CD8-positive, alpha-beta memory T cell (primary cell): ENCODE measurements at places on chromosomes 3 and 15. TPM values are rescaled to one million over a fixed set of nuclear protein-coding genes. Genes with fewer than 3 reads are reported as not detected.

- H3K27me3 ChIP-seq = no peaks in the 10 kb centered on the region
- H3K27ac ChIP-seq = no peak overlapping the region
- no peaks in the 10 kb centered on the region for H3K36me3 ChIP-seq
- DNase-seq = no peak
- H3K4me3 ChIP-seq = no peak overlapping the region
- H3K4me1 ChIP-seq = no peaks in the 10 kb centered on the region
Measured at GRCh38 chr15:101492766-101493692, 3.5 kb upstream of the PCSK6 start.

- no peak overlapping the region for H3K4me3 ChIP-seq
- no peaks in the 10 kb centered on the region for H3K4me1 ChIP-seq
- DNase-seq = no peak
Measured at GRCh38 chr3:70431911-70432310, 119.5 kb upstream of the MDFIC2 start.

DNA sequence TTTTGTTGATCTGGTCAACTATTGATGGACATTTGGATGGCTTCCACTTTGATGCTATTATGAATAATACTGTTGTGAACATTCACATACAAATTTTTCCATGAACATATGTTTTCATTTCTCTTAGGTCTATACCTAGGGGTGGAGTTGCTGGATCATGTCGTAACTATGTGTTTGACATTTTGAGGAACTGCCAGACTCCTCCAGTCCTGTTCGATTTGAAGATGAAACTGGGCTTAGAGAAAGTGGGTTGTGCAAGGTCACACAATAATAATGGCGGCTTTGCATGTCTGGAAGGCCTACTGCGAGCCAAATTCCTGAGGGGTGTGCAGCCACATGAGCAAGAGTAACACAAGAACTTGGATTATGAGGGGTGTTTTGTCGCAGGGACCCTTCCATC lies 2.6 kb downstream of the TSEN2 start:
- no peak overlapping the region for H3K4me3 ChIP-seq
- H3K27ac ChIP-seq = no peak overlapping the region
- peaks cover 1% of the 10 kb centered on the region for H3K36me3 ChIP-seq
- H3K4me1 ChIP-seq = peaks cover 19% of the 10 kb centered on the region

GRCh38 chr3:152385761-152386160 lies 117.0 kb downstream of the MBNL1 start:
- peaks cover 4% of the 10 kb centered on the region for H3K36me3 ChIP-seq
- no peak overlapping the region for H3K4me3 ChIP-seq
- DNase-seq = no peak

DNA sequence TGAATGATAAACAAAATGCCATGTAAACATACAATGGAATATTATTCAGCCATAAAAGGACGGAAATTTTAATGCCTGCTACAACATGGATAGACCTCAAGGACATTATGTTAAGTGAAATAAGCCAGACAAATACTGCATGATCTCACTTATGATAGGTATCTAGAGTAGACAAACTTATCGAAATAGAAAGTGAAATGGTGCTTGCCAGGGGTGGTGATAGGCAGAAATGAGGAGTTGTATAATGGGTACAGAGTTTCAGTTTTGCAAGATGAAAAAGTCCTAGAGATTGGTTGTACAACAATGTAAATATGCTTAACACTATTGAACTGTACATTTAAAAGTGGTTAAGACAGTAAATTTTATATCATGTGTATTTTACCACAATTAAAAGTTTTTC lies 287.8 kb downstream of the ERC2 start:
- H3K27me3 ChIP-seq = no peaks in the 10 kb centered on the region
- H3K27ac ChIP-seq = no peak overlapping the region
- H3K4me1 ChIP-seq = no peaks in the 10 kb centered on the region
- DNase-seq = no peak

- peaks cover 16% of the 10 kb centered on the region for H3K4me1 ChIP-seq
- no peak overlapping the region for H3K27ac ChIP-seq
- no peaks in the 10 kb centered on the region for H3K36me3 ChIP-seq
- DNase-seq = no peak
- H3K27me3 ChIP-seq = no peaks in the 10 kb centered on the region
Measured at GRCh38 chr3:127675651-127676391, 3.1 kb downstream of the ABTB1 start.

DNA sequence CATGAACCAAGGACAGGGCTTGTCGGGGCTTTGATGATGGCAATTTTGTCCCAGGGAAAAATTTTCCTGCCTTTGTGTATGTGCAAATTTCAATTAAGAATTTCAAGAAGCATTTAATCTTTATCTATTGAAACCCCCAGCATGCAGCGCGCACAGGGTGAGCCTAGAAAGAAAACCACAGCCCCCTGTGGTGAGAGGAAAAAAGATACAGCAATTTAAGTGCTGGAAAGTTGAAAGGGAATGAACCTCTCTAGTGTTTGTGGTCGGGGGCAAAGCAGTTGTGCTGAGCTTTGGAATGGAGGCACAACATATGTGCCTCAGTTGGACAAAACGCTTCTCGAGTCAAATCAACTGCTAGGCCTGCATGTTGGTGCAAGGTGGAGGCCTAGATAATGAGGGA lies 111.8 kb upstream of the C15orf61 start:
- no peak overlapping the region for H3K4me3 ChIP-seq
- no peaks in the 10 kb centered on the region for H3K36me3 ChIP-seq
- DNase-seq = no peak
- no peaks in the 10 kb centered on the region for H3K27me3 ChIP-seq
- no peak overlapping the region for H3K27ac ChIP-seq

GRCh38 chr15:80468796-80469195 lies 64.6 kb downstream of the ARNT2 start:
- H3K36me3 ChIP-seq = no peaks in the 10 kb centered on the region
- H3K4me3 ChIP-seq = no peak overlapping the region
- H3K4me1 ChIP-seq = no peaks in the 10 kb centered on the region
- no peaks in the 10 kb centered on the region for H3K27me3 ChIP-seq
- H3K27ac ChIP-seq = no peak overlapping the region
- DNase-seq = no peak

GRCh38 chr3:58355179-58355578 lies 22.5 kb downstream of the PXK start:
- no peak overlapping the region for H3K27ac ChIP-seq
- DNase-seq = no peak
- H3K4me1 ChIP-seq = peaks cover 13% of the 10 kb centered on the region
- no peaks in the 10 kb centered on the region for H3K27me3 ChIP-seq
- no peaks in the 10 kb centered on the region for H3K36me3 ChIP-seq

- peak; percentile 78 for DNase-seq
- H3K27me3 ChIP-seq = no peaks in the 10 kb centered on the region
- peak within 1 kb of the TSS; percentile 77 for H3K4me3 ChIP-seq
- peaks cover 27% of the 10 kb centered on the region for H3K4me1 ChIP-seq
Measured at GRCh38 chr3:133661454-133662277, at the start of gene TOPBP1. TSS of gene TOPBP1 (minus strand) at chr3:133661941. CDS start at chr3:133661127, 814 bp downstream.

GRCh38 chr3:40754994-40755393 lies 230.2 kb downstream of the ZNF621 start:
- no peak for DNase-seq
- H3K4me3 ChIP-seq = no peak overlapping the region
- H3K27me3 ChIP-seq = no peaks in the 10 kb centered on the region
- H3K27ac ChIP-seq = no peak overlapping the region
- H3K4me1 ChIP-seq = no peaks in the 10 kb centered on the region

The GOLGA6B gene
- not detected for total RNA-seq

The FMN1 gene
- total RNA-seq = 0.11 TPM

The SEMA3F gene
- total RNA-seq = not detected

The PTPN9 gene
- 22.0 TPM for total RNA-seq

The ADAMTSL3 gene
- total RNA-seq = not detected

The NR2F2 gene
- not detected for total RNA-seq

The ZIC1 gene
- total RNA-seq = not detected
